ENCODE measurements at places on chromosomes 5 and 9.

- H3K4me3 ChIP-seq, result no peak overlapping the region
- no peak for DNase-seq
- no peaks in the 10 kb centered on the region for H3K4me1 ChIP-seq
- H3K27ac ChIP-seq, result no peak overlapping the region
- peaks cover 29% of the 10 kb centered on the region for H3K27me3 ChIP-seq
Measured at GRCh38 chr5:5854087-5854486, 431.6 kb downstream of the ICE1 start.

DNA sequence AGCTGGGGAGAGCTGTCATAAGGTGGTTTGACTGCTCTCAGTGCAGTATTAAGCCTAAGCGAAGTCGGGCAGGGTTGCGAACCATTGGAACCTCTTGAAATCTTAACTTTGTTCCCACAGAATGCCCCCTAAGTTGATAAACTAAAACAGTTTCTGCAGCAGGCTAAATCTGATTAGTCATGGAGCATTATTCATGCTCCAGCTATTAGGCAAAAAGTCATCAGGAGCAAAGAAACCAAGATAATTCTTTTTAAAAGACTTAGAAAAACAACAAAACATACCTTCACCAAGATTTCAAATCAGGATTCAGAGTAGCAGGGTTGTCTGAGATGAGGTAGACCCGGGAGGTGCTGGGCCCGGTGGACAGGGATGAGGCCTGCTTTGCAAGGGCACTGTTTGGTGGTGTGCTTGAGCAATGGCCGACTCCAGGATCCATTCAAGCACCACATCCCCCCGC is 69.9 kb upstream of the PLPP1 start:
- H3K36me3 ChIP-seq, result no peaks in the 10 kb centered on the region
- H3K27me3 ChIP-seq, result no peaks in the 10 kb centered on the region
- no peak overlapping the region for H3K27ac ChIP-seq

- no peak overlapping the region for H3K4me3 ChIP-seq
- no peaks in the 10 kb centered on the region for H3K27me3 ChIP-seq
- H3K4me1 ChIP-seq, result no peaks in the 10 kb centered on the region
- H3K36me3 ChIP-seq, result no peaks in the 10 kb centered on the region
- no peak overlapping the region for H3K27ac ChIP-seq
Measured at GRCh38 chr9:98471185-98471584, 215.7 kb upstream of the TBC1D2 start.

DNA sequence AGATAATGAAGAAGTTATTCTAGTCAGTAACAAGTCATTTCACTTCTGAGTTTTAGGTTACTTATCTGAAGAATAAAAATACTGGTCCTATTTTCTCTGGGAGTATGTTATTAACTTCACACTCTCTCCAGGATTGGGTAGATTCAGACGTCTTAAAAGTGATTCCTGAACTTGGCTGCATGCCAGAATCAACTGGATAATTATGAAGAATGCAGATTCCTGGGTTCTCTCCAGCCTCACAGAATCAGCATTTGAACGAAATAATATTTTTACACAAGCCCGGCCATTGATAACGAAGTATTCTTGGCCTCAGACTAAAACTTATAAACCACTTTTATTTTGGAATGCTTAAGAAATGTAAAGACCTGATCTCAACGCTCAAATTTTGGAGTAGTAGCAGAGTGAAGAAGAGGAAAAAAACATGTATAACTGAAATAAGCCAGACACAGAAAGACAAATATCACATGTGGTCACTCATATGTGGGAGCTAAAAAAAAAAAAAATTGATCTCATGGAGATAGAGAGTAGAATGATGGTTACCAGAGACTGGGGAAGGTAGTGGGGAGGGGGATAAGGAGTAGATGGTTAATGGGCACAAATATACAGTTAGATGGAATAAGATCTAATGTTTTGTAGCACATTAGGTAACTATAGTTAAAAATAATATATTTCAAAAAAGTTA is 507.3 kb downstream of the ISL1 start:
- H3K27ac ChIP-seq, result no peak overlapping the region
- H3K27me3 ChIP-seq, result no peaks in the 10 kb centered on the region
- peaks cover 3% of the 10 kb centered on the region for H3K4me1 ChIP-seq
- no peaks in the 10 kb centered on the region for H3K36me3 ChIP-seq
- H3K4me3 ChIP-seq, result no peak overlapping the region

GRCh38 chr9:84343111-84343521 is 2.6 kb upstream of the SLC28A3 start:
- H3K27ac ChIP-seq, result no peak overlapping the region
- DNase-seq, result no peak
- H3K4me3 ChIP-seq, result no peak overlapping the region
- H3K4me1 ChIP-seq, result no peaks in the 10 kb centered on the region
- no peaks in the 10 kb centered on the region for H3K36me3 ChIP-seq

GRCh38 chr9:2729003-2729402 is 11.7 kb downstream of the KCNV2 start:
- H3K27me3 ChIP-seq, result no peaks in the 10 kb centered on the region
- H3K4me3 ChIP-seq, result no peak overlapping the region
- H3K27ac ChIP-seq, result no peak overlapping the region
- no peaks in the 10 kb centered on the region for H3K4me1 ChIP-seq
- no peaks in the 10 kb centered on the region for H3K36me3 ChIP-seq

GRCh38 chr9:132905726-132906125 is 27.0 kb downstream of the SPACA9 start:
- no peaks in the 10 kb centered on the region for H3K27me3 ChIP-seq
- H3K36me3 ChIP-seq, result peaks cover 39% of the 10 kb centered on the region
- H3K4me1 ChIP-seq, result no peaks in the 10 kb centered on the region
- H3K4me3 ChIP-seq, result no peak overlapping the region
- H3K27ac ChIP-seq, result no peak overlapping the region

GRCh38 chr9:128503870-128504269 is 649 bp upstream of the GLE1 start:
- no peak for DNase-seq
- H3K4me3 ChIP-seq, result peak overlapping the region; percentile 53
- H3K36me3 ChIP-seq, result peaks cover 25% of the 10 kb centered on the region
- H3K4me1 ChIP-seq, result peaks cover 8% of the 10 kb centered on the region
- no peaks in the 10 kb centered on the region for H3K27me3 ChIP-seq

- H3K27me3 ChIP-seq, result peaks cover 10% of the 10 kb centered on the region
- no peak overlapping the region for H3K4me3 ChIP-seq
- DNase-seq, result no peak
Measured at GRCh38 chr5:9782826-9783560, 152.8 kb upstream of the TAS2R1 start.

GRCh38 chr9:89886281-89886700 is 281.5 kb downstream of the GADD45G start:
- no peaks in the 10 kb centered on the region for H3K36me3 ChIP-seq
- no peak overlapping the region for H3K4me3 ChIP-seq
- H3K27ac ChIP-seq, result no peak overlapping the region

- H3K4me1 ChIP-seq, result peaks cover 29% of the 10 kb centered on the region
- DNase-seq, result no peak
- no peak overlapping the region for H3K4me3 ChIP-seq
- H3K27ac ChIP-seq, result no peak overlapping the region
Measured at GRCh38 chr9:105066275-105066865, 138.4 kb upstream of the ABCA1 start.

DNA sequence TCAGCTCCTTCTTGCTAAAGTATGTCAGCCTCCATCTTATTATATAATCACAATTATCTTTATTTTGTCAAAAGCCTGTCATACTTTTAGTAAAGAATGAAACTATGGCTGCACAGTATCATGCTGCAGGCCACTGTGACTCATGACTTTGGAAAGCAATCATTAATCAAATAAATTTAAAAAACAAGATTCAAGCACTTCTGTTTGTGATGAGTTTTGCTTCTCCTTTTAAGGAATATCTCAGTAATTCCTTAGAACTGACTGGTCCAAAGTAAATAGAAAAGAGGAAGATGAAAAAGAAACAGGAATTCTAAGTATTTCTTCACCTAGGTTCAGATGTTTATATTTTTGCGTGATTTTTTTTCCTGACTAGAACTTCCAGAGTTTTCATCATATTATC is 83.1 kb downstream of the EDIL3 start:
- DNase-seq, result no peak
- no peaks in the 10 kb centered on the region for H3K36me3 ChIP-seq
- H3K27me3 ChIP-seq, result no peaks in the 10 kb centered on the region
- H3K27ac ChIP-seq, result peak overlapping the region; percentile 52
- peaks cover 30% of the 10 kb centered on the region for H3K4me1 ChIP-seq
- no peak overlapping the region for H3K4me3 ChIP-seq

- no peak within 1 kb of the TSS for H3K27ac ChIP-seq
- peak within 1 kb of the TSS; percentile 20 for H3K4me3 ChIP-seq
- no peaks in the 10 kb centered on the region for H3K4me1 ChIP-seq
Measured at GRCh38 chr9:77648234-77649108, at the start of gene GNA14. GNA14 (minus strand) TSS chr9:77648322; CDS start chr9:77647793, 529 bp downstream.

DNA sequence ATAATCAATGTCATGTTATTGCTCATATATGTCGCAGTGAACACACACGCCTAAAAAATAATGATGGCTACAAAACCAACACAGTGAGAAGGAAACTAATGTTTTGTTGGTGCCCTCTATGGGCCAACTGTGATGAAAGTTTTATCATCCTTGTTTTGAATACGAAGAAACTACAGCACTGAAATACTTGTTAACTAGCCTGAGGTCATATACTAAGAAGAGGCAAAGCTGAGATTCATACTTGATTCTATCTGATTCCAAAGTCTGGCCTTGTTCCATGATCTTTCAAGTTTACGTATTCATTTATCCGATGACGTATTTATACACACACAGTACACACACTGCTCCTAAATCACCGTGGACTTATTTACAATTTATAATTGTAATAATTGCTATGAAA is 16.1 kb upstream of the DRD1 start:
- H3K27me3 ChIP-seq, result peaks cover 7% of the 10 kb centered on the region
- no peak overlapping the region for H3K27ac ChIP-seq
- no peaks in the 10 kb centered on the region for H3K4me1 ChIP-seq
- H3K36me3 ChIP-seq, result no peaks in the 10 kb centered on the region

DNA sequence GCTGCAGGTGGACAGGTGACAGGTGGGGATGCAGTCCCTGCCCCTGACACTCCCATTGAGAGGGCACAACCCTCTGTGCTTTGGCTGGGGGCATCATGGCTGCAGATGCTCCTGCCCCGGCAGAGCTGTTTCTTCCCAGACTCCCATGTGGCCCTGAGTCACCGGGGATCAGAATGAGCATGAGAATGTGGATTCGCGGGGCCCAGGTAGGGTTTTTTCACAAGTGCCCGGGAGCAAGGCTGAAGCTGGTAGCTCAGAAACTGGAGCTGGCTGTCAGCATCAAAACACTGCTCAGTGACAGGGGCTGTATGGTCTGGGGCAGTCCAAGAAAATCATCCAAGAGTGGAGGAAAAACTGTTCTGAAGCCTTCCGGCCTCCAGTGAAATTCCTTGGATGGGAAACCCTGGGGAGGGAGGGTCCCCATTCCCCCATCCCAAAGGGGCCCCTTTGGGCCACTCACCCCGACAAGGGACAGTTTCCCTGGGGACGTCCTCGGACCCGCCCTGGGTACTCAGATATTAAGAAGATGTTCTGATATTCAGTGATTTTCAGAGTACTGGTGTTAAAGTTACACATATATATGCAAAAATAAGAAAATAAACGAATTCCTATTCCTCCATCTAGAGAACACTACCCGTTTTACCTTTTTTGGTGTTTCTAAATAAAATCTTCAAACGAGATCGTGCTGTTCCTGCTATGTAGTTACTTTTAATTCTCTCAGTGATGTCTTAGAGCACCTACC is 120.1 kb upstream of the LPCAT1 start:
- H3K4me1 ChIP-seq, result no peaks in the 10 kb centered on the region
- no peak overlapping the region for H3K4me3 ChIP-seq
- H3K27ac ChIP-seq, result no peak overlapping the region
- H3K36me3 ChIP-seq, result no peaks in the 10 kb centered on the region

- no peaks in the 10 kb centered on the region for H3K36me3 ChIP-seq
- no peak overlapping the region for H3K27ac ChIP-seq
- no peaks in the 10 kb centered on the region for H3K4me1 ChIP-seq
- no peak overlapping the region for H3K4me3 ChIP-seq
- DNase-seq, result no peak
Measured at GRCh38 chr5:159010661-159011442, 88.9 kb downstream of the EBF1 start.

GRCh38 chr9:21856301-21857094 is 54.1 kb downstream of the MTAP start:
- peak overlapping the region; percentile 59 for H3K27ac ChIP-seq
- no peaks in the 10 kb centered on the region for H3K27me3 ChIP-seq
- H3K4me1 ChIP-seq, result peaks cover 34% of the 10 kb centered on the region

DNA sequence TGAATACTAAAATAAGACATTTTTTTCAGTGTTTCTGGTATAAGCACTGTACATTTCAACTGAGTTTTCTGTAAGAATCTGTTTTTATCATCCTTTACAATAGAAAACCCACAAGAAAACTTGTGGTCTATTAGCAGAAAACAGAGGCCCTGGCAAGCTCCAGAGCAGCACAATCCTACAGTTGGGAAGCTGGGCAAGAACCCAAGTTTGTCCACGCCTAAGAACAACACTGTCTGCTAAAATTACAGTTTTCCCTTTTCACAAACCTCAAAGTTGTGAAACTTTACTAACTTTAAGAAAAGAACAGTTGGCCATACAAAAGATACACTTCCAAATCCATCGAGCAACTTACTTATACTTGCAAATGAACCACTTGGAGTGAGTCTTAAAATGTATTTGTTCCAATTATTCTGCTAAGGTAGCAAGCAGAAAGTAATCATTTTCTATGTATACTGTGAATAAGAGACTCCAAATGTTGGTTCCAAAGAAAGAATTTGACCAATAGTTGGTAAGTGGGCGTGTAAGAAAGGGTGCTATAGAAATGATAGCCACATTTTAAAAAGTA is 982.0 kb upstream of the ARRDC3 start:
- no peak overlapping the region for H3K4me3 ChIP-seq
- H3K4me1 ChIP-seq, result no peaks in the 10 kb centered on the region
- no peaks in the 10 kb centered on the region for H3K27me3 ChIP-seq
- DNase-seq, result no peak

- no peaks in the 10 kb centered on the region for H3K27me3 ChIP-seq
- H3K4me3 ChIP-seq, result no peak overlapping the region
- H3K27ac ChIP-seq, result peak overlapping the region; percentile 89
- DNase-seq, result peak; percentile 94
Measured at GRCh38 chr5:153629027-153629895, 138.8 kb downstream of the GRIA1 start.

GRCh38 chr9:127181595-127182190 is 59.3 kb upstream of the ANGPTL2 start:
- no peak overlapping the region for H3K27ac ChIP-seq
- DNase-seq, result peak; percentile 8
- no peaks in the 10 kb centered on the region for H3K27me3 ChIP-seq
- no peaks in the 10 kb centered on the region for H3K36me3 ChIP-seq

Measured in RWPE2 (cell line).